ENCODE measurements at places on chromosomes 11 and 22.

DNA sequence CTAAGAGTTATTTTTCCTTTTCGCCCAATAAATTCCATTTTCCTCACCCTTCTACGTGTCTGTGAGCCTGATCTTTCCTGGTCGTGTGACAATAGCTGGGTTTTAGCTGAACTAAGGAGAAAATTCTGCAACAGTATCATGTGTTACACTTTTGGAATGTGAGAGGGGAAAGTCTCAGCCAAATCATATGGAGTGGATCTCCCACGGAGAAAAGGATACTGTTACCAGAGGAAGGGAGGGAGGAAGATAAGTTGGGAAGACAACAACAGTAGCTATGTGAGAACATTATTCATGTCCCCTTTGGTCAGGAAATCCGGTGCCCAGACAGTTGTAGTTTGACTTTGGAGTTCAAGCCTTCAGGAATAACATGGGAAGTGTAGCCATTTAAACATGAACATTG, 584.0 kb upstream of the RAG2 start:
- DNase-seq: no peak

DNA sequence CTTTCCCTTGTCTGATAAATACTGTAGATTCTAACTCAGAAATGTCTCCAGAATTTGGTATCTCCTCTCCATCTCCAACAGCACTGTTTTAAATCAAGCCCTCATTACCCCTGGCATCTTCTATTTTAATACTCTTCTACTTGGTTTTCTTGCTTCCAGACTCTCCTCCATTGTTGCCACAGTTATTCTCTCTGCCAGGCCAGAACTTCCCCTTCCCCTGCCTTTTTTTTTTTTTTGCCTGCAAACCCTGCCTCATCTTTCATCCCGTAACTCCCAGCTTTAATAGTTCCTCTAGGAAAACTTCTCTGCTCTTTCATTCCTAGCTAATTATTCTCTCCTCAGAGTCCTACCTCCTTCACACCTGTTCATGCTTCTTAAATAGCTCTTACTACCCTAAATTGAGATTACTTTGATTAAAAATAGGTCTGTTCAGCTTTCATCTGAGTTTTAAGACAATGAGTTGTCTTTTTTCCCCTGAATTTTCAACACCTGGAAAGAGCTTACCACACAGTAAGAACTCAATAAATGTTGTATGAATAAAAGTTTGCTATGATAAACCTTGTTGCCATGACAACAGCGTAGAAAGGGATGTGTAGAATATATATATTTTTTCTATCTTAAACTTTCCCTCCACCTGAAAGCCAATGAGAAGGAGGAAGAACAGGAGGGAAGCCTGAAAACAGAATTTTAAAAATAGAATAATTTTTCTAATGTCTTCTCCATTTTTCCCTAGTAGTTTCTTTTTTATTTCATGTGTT, 3.6 kb downstream of the IL18 start:
- no peak for DNase-seq

DNA sequence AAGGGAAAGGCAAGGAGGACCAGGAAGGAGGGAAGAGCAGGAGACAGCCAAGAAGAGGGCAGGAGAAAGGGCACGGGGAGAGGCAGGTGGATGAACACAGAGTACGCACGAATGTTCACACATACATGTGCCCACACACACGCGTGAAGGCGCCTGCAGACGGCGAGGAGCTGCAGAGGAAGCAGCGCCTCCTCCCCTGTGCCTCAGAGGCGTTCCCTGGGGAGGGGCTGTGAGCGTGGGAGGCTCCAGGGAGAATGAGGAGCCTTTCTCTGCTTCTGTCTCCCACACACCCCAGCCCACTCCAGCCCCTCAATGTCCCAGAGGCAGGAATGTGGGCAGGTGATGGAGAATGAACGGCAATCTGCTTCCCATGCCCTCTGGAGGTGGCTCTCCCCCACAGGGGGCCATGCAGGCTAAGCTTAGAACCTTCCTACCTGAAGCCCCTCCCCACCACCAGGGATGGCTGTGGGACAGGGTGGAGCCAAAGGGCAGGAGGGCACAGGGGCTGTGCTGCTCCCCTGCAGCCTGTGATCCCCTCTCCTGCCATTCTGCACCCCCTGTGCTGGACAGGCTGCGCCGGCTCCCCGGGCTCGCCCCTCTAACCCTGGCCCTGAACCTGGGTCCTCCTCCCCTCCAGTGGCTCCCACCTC, 25.3 kb downstream of the PPM1F start:
- no peak for DNase-seq

- DNase-seq: no peak
These were observed 10.9 kb downstream of the TRIM22 start for GRCh38 chr11:5700421-5701054.

GRCh38 chr11:29161191-29161590, 855.6 kb downstream of the KCNA4 start:
- no peak for DNase-seq

- no peak for DNase-seq
These were observed 171.8 kb downstream of the IGLL1 start for GRCh38 chr22:23408321-23408720.

- DNase-seq: no peak
These were observed 49.3 kb upstream of the LINC01488 start for GRCh38 chr11:69431893-69432738.

DNA sequence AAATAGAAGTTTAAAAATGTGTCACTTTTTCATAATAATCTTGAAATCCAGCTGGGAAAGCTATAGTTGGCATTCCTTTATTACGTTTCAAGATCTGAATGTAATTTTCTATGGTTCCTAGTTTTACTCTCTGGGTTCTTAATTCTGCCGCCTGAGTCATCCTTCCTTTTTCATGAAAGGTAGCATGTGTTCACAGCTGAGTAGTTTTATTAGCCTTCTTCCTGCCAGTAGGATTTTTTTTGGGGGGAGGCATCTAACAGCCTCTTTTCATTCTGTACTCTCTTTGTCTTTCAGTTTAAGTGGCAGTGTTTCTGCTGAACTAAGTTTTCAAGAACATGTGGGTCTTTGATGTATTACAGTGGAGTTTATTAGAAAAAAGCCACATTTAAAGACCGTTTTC, 36.5 kb downstream of the OR2AG2 start:
- no peak for DNase-seq

GRCh38 chr11:95359341-95359663, 128.3 kb upstream of the SESN3 start:
- DNase-seq: no peak

GRCh38 chr11:106399076-106399511, 321.6 kb downstream of the AASDHPPT start:
- no peak for DNase-seq

GRCh38 chr11:103364687-103365086, 255.5 kb downstream of the DYNC2H1 start:
- no peak for DNase-seq

DNA sequence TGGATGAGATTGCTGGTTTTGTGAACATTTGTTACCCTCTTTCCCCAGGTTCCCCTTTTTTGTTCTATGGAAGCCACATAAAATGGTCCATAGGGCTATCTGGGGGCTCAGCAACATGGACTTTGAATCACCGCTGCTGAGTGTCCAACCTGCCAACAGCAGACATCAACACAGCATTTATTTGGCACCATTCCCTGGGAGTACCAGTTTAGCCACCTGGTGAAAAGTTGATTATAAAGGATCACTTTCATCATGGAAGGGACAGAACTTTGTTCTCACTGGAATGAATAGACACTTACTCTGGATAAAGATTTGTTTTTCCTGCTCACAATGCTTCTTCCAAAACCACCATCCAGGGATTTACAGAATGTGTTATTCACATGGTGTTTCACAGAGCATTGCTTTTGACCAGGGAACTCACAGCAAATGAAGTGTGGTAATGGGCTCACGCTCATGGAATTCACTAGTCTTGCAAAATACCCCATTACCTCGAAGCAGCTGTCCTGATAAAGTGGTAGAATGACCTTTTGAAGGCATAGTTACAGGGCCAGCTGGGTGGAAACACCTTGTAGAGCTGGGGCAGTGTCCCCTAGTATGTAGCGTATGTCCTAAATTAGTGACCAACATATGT, 43.9 kb downstream of the ADM start:
- DNase-seq: no peak

- no peak for DNase-seq
These were observed 4.3 kb downstream of the CYB561A3 start for GRCh38 chr11:61357233-61357893.

Data from activated CD8-positive, alpha-beta memory T cell treated with anti-CD3 and anti-CD28 coated beads for 4 hours (primary cell).